CD4-positive, alpha-beta T cell (primary cell): ENCODE measurements at places on chromosomes 5 and 9.

DNA sequence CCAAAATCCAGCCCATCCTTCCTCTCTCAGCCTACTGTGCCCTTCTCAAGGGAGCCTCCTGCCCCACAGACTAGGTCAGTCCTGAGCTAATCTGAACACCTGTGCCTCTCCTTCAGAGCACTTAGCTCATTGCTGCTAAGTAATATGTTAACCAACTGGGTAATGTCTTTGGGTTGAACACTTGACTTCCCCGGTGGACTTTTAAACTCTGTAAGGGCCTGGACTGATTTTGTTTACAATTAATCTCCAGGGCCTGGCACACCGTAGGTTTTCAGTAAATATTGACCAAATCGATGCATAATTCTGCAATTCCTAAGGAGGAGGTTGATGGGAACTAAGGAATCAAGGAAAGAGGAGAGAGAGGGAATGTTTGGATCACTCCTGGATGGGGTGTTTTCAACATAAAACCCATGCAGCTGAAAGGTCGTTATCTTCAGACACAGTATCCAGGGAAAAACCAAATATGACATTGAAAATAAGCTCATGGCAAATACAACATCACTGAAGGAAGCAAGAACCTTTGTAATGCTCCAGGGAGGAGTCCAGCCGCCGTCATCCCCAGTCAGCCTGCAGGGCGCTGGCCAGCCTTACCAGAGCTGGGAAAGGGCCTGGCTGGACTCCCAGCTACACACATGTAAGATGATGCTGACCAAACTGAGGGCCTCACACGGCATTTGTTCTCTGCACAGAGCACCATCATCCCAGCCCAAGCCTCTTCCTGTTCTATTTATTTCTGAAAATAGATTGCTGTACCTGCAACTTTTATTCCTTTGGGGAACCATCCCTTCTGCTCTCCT, 166.3 kb downstream of the C5orf15 start:
- no peak for DNase-seq

DNA sequence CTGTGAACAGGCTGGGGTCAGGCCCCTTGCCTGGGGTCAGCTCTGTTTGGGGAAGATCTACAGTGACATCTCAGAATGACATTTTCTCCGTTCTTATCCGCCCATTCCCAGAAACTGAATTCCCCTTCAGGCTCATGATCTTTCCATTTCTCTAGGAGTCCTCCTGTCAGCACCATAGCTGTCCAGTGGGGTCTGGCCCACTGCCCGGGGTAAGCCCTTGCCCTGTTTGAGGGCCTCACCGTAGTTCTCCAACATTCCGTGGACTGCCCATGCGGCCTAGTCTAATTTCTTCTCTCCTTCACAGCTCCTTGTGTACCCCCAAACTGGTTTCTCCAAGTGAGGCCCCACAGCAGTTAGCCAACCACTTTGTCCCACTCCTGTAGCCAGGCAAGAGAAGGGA, 68.4 kb downstream of the ENTREP1 start:
- DNase-seq, result no peak

- DNase-seq, result no peak
These were observed 1.4 kb downstream of the NR3C1 start for GRCh38 chr5:143402017-143402552.

DNA sequence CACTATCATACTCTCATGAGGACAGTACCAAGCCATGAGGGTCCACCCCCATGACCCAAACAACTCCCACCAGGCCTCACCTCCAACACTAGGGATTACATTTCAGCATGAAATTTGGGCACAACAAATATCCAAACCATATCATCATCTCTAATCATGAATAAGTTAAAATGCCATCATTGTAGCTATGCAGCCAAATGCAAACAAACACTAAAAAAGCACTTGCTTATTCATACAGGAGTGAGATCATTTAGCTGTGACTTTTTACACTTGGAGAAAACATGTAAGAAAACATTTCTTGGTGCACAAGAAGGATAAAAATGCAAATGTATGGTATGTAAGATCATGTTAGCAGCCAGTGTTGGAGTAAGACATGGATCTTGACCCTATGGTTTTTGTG, 24.2 kb downstream of the BAAT start:
- DNase-seq, result no peak

DNA sequence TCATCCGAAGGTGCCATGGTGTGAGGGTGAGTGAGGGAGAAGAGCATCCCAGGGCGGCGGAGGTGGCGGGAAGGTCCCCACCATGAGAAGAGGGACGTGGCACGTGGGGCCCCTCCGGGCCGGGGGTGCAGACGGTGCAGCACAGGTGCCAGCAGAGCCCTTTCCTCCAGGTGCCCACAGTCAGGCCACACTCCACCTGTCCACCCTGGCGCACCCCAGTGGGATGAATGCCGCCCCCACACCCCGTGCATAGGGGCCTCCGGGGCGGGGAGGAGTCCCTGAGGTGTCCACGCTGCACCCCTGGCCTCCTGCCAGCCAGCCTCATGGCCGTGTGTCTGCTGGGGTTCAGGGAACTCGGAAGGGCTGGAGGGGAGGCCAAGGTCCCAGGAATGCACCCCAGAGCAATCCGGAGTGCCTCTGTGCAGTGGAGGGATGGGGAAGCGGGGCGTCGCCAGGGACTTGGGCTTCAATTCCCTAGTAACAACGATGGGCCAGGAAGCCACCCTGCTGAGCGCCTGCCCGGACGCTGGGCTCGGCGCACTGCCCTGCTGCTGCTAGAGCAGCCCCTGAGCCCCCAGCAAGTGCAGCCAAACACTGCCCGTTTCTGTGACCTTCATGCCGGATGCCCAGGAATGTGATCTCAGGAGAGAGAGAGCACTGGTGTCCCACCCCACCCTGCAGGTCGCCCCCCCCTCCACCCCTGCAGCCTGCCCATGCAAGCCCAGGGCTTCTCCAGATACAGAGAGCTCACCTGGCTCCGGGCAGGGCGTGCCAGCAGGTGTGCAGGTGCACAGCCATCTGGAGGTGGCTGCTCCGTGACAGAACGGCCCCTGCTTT, 8.8 kb upstream of the NACC2 start:
- no peak for DNase-seq

DNA sequence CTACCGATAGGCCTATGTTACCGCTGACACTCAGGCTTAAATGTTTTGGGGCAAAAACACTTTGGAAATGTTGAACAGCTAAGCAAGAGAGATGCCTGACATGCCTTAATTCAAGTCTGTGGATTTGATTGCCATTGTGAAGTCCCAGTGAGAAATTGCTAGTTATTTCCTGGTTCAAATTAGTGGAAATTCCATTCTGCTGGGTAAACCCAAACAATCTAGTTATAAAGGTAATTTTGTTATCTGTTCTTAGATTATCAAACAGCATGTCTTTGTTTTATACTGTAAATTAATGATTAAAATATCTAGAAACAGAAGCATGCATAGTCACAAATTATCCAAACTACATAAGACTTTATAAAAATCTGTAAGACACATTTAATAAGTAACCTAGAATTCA, 96.6 kb downstream of the PJA2 start:
- no peak for DNase-seq

DNA sequence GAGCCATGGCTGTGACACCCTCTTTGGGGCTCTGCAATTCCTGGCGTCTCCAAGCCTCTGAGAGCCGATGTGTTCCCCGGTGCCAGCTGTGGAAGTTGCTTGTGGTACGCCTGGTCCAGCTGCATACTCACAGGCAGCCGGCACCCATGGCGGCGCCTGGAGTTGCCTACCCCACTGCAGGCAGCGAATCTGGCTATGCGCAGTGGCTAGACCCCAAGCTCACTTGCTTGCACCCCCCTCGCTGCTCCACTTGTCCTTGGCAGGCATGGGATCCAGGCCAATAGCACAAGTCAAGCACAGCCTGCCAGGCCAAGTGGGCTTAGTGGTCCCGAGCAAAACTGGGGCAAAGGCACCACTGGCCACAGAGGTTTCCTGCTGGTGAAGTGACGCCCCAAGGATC, 24.7 kb upstream of the GABRA6 start:
- no peak for DNase-seq

DNA sequence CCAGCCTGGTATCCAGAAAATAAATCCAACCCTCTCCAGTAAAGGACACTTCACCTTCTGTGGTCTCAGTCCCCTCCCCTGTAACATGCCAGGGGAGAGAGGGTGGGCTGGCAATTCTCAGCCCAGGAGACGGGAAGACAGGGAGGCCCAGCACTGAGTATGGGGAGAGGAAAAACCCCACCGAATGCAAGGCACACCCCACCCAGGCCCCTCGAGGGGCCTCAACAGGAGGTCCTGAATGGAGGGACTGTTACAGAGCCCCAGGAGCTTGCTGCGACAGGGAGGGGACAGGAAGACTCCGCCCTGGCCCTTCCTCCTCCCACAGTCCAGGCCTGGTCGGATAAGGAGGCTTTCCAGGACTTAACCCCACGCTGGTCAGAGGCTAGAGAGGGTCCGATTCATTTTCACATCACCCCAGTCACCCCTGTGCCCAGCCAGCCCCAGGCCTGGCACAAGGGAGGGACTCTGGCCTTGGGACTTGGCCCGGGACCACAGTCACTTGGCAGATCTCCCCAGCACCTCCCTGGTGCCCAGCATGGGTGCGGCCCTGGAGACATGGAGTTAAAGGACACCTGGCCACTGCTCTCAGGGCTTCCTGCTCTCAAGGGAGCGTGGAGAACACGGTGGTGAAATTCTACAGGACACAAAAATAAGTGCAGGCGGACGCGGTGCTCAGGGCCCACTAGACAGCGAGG, 44.9 kb upstream of the STXBP1 start:
- DNase-seq, result no peak

GRCh38 chr5:35860686-35861085, 4.0 kb downstream of the IL7R start:
- DNase-seq, result no peak

- no peak for DNase-seq
These were observed 135.7 kb upstream of the PHYKPL start for GRCh38 chr5:178368274-178368673.

GRCh38 chr5:163913548-163913947, 408.1 kb downstream of the MAT2B start:
- no peak for DNase-seq

DNA sequence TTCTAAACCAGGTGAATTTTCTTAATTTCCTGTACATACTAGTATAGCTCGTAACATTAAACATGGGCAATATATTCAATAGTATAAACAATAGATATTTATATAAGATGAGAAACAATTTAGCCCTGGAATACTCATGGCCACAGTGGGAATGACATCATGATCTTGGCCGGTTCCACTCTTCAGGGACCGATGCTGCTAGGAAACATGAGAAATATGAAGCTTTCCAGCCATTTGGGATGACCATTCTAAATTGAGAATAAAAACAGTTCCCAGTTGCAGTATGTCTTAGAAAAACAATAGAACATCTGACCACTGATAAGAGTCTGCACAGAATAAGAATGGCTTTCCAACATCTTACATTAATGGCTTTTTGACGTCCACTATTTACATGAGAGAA, 33.3 kb upstream of the SLCO6A1 start:
- no peak for DNase-seq

GRCh38 chr5:34464829-34465228, 191.3 kb upstream of the RAI14 start:
- no peak for DNase-seq

GRCh38 chr9:124741149-124741548, 30.0 kb downstream of the NR6A1 start:
- no peak for DNase-seq

GRCh38 chr9:36903541-36904435, 130.3 kb downstream of the PAX5 start:
- DNase-seq, result no peak
